ENCODE measurements at places on chromosomes 5 and 9. TPM values are rescaled to one million over a fixed set of nuclear protein-coding genes. Genes with fewer than 3 reads are reported as not detected.

DNA sequence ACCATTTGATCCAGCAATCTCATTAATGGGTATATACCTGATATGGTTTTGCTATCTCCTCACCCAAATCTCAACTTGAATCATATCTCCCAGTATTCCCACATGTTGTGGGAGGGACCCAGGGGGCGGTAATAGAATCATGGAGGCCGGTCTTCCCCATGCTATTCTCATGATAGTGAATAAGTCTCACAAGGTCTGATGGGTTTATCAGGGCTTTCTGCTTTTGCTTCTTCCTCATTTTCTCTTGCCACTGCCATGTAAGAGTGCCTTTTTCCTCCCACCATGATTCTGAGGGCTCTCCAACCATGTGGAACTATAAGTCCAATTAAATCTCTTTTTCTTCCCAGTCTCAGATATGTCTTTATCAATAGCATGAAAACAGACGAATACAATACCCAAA, 74.5 kb upstream of the APC start:
- no peak for DNase-seq

DNA sequence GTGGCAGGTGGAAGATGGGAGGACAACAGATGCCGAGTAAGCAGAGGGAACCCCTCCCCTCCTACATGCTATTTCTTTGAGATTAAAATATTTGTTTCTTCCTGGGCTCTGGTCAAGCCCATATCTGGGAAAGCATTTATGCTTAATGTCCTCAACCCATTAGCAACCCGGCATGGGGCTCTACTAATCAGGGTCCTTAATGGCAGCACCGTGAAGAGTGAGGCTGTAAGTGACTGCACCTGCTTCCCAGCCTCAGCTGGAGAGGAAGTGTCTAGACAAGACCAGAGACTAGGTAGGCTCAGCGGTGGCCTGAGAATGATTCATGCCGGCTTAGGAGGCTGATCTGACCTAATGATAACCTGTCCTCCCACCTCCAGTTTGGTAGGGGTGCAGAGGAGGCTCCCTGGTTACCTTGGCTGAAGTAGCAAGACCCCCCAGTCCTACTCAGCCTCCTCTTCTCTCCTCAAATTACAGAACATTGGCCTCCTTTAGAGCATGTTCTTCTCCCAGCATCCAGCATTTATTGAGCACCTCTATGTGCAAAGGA, 61.3 kb upstream of the HSPA9 start:
- DNase-seq = no peak

Gene TERT
- total RNA-seq = 0.91 TPM

- DNase-seq = no peak
These were observed 487.9 kb downstream of the ARHGEF28 start for GRCh38 chr5:74113927-74114326.

DNA sequence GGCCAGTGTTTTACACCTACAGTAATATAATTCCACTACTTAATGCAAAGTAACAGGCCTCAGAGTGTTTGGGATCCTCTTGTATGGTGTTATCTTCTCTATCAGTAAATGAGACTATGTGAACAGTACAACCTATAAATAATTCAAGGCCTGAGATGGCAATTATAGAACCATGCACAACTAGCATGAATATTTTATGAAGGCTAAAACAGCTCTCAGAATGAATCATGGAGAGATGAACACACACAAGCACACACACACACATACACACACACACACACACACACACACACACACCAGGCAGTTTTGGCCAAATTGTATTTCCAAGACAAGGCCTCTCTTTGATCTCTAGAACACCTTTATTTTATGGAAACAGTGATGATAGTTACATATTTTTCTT, 224.9 kb downstream of the EBF1 start:
- DNase-seq = no peak

- no peak for DNase-seq
These were observed 33.1 kb upstream of the HTR4 start for GRCh38 chr5:148687427-148687826.

GRCh38 chr9:89872913-89873707, 268.3 kb downstream of the GADD45G start:
- no peak for DNase-seq

- no peak for DNase-seq
These were observed 385.7 kb downstream of the BNC2 start for GRCh38 chr9:16484744-16485143.

Gene TRPM6
- total RNA-seq = 1.3 TPM

Gene PTGS1
- 9.4 TPM for total RNA-seq

DNA sequence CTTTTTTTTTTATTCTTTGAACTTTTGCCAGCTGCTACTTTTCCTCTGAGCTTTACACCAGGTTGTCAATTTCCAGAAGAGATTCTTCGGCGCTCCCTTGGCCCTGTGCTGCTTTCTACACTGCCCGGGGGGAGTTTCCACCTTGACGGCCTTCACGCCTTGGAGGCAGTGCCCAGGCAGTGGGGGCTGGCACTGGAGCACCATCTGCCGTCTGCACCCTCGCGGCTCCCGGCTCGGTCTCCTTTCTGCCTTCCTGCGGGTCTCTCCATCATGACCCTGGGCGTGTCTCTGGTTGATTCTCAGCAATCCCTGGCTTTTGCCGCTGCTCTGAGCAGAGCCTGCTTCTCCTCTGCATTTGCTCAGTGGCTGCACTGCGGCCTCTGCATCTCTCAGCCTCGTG, 2.9 kb downstream of the SLC6A18 start:
- DNase-seq = no peak

DNA sequence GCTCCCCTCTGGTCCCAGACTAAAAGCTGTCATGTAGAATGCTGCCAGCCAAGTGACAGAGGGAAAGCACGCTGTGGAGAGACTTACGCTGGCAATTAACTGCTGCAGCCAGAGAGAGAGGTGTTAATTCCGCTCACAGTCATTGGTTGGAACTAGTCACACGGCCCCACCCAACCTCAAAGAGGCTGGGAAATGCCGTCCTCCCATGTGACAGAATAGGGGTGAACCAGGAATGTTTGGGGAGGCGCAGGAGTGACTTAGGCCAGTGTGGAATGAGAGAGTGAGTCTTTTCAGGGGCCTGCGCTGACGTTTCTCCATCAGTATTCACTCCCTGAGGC, 87.6 kb downstream of the AMBP start:
- peak; percentile 20 for DNase-seq

GRCh38 chr5:6236858-6237481, 141.4 kb downstream of the MED10 start:
- DNase-seq = no peak

DNA sequence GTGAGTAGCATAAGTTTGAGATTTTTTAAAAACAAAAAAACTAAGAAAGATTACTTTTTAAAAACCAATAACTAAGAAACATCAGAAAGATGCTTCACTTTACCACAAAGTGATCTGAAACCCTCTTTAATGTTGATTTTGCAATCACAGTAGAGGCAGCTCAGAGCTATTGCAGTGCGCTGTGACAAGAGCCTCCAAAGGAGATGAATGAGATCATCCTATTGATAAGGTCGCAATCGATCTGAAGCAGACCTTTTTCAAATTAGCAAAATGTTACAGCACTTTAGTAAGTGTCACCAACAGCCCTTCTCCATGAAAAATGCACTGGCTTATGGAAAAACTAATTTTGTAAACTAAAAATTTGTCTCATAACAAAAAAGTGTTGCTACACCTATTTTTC, 284.6 kb upstream of the EFNA5 start:
- no peak for DNase-seq

Gene BASP1
- 12.5 TPM for total RNA-seq

- no peak for DNase-seq
These were observed 1.1 kb downstream of the KIF2A start for GRCh38 chr5:62306896-62307689.

Gene EGR1
- 68.6 TPM for total RNA-seq

GRCh38 chr9:29389421-29389820, 1816.1 kb upstream of the C9orf72 start:
- no peak for DNase-seq
